Muscle of leg (tissue), 16 donors: ENCODE measurements at places on chromosomes 16 and 17.

GRCh38 chr17:49455272-49455861 is 39.7 kb upstream of the NGFR start:
- DNase-seq: peak; percentile 53

DNA sequence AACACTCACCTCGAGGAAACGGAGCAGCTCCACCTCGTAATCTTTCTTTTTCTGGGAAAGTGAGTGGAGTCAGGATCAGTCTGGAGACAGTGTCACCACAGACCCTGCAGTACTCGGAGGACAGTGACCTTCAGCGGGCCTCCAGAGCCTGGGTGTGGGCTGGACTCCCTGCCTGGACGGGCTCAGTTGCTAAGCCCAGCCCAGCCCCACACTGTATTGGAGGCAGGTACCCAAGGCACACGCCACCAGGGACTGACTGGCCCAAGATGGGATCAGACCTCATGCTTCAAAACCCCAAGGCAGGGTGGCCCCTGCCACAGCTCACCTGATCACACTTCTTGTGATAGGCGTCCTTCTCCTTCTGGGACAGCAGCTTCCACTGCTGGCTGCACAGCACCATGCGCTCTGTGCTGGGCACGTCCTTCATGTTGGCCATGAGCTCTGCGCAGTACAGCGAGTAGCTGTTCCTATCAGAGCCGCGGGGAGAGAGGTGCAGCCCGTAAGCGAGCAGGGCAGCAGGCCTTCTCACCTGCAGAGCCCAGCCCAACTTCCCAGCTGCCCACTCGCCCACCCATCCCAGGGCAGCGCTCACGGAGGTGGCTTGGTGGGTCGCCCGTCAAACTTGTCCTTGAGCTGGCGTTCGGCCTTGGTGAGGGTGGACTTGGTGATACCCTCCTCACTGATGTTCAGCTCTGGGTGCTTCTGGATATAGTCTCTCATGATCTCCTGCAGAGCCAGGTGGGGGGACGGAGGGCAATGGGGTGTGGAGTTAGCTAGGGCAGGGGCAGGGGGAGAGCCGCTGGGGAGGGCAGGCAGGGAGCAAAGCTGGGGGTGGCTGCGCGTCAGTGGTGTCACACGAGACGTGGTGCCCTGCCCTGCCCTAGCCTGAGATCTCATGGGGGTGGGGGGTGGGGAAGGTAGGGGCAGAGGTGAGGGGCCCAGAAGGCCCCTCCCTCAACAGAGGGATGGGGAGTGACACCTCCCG is 7.9 kb downstream of the UBTF start:
- DNase-seq: no peak

DNA sequence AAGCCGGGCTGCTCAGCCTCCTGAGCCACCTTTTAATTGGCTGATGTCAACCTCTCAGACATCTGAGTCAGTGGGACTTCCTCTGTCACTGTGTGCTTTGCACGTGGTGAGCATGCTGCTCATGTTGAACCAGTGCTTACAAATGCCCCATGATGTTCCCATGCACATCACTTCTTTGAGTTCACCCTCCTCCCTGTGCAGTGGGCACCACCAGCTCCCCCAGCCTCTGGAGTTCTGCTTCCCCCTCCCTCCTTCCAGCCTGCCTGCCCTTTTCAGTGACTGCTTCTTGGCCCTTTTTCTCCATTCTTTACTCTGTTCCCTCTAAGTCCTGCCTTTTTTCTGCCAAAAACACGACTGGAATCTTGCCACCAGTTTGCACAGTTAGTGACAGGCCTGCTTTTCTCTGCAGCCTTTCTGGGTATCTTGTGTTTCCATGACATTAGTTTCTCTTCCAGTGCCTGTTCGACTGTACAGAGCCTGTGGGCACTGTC is 41.6 kb downstream of the USP10 start:
- peak; percentile 70 for DNase-seq

GRCh38 chr16:72658888-72659717 is 388.8 kb downstream of the ZFHX3 start:
- DNase-seq: no peak

DNA sequence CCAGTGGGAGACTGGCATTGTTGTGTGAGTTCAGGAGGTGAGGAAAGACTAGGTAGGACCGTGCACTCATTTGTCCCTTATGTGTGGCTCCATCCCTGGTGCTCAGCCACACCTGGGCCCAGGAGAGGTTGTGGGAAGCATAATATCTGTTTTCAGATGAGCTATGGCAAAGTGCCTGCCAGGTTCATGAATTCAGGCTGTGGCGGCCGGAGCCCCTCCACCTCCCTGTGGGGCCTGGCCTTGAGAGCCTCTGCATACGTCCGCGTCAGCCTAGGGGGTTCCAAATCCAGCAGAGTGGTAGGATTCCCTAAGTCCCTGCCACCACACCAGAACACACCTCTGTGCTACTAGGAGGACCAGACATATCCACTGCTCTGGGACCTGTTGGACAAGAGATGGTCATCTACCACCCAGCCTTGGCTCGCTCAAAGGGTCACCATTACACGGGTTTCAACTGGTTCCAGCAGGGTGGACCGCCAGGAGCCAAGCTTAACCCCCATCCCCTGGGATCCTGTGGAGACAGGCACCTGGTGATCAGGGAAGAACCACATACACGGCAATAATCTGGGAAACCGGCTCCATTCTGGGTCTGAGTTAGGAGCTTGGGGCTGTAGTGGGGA is 2.0 kb downstream of the B3GNT9 start:
- DNase-seq: no peak

DNA sequence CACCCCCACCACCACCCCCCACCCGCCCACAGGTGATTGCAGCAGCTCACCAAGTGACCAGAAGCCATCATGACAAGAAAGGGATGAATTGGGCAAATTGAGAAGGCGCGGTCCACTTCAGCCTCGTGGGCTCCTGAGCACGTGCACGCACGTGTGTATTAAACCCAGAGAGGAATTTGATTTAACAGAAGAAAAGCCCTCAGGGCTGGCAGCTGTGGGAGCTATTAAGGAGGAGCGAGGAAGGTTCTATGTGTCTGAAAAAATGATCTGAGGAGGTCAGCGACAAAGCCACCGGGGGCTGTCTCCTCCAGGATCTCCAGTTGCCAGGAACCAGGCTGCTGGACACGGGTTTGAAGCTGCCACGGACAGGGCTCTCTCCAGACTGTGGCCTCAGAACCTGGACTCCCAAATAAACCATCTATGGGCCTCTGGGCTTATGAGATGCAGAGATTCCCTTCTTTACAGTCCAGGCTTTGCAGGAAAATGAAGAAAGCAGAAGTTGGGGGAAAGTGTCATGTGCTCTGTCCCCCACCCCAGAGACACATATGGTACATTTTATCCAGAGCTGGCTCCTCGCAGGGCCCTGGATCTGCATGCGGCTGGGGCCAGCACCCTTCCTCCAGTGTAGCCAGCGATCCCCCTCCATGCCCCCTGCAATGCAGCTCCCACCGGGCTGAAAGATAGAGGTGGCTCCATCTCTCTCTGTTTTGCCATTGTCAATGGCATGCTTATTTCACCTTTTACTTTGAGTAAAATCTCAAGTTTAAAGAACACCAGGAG is 219.7 kb upstream of the RPL38 start:
- no peak for DNase-seq

- DNase-seq: no peak
Observed at GRCh38 chr16:66026211-66026610, 340.3 kb upstream of the CDH5 start.

DNA sequence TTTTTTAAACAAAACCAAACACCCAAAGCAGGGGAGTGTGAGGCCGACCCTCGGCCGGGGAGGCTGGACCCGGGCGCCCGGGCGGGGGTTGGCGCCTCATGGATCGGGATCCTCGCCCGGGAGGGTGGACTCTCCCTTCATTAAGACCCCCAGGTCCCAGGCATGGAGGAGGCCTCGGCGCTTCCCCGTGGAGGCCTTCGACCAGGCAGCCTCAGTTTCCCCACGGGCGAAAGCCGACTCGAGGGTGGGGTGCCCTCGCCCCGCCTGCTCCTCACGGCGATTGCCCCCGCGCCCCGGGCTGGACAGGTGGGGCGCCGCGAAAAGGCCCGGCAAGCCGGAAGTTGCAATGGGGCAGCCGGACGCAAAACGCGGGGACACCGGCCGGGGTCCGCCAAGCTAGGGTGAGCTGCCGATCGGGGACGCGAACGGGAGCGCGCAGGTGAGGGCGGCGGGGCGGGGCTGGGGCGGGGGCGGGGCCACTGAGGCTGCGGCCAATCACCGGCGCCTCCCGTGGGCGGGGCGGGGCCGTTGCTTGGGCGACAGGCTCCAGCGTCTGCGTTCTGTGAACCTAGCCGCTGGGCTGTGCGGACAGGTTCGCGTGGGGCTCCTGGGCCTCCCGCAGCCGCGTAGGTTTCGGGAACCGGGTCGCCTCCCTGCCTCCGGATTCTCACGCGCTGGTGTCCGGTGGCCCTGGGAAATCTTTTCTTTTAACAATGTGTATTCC is 6.0 kb upstream of the ZNF205 start:
- peak; percentile 95 for DNase-seq

GRCh38 chr17:12040478-12040877 is 19.8 kb downstream of the MAP2K4 start:
- no peak for DNase-seq

- DNase-seq: peak; percentile 13
Observed at GRCh38 chr17:12549499-12550041, 116.1 kb upstream of the MYOCD start.

DNA sequence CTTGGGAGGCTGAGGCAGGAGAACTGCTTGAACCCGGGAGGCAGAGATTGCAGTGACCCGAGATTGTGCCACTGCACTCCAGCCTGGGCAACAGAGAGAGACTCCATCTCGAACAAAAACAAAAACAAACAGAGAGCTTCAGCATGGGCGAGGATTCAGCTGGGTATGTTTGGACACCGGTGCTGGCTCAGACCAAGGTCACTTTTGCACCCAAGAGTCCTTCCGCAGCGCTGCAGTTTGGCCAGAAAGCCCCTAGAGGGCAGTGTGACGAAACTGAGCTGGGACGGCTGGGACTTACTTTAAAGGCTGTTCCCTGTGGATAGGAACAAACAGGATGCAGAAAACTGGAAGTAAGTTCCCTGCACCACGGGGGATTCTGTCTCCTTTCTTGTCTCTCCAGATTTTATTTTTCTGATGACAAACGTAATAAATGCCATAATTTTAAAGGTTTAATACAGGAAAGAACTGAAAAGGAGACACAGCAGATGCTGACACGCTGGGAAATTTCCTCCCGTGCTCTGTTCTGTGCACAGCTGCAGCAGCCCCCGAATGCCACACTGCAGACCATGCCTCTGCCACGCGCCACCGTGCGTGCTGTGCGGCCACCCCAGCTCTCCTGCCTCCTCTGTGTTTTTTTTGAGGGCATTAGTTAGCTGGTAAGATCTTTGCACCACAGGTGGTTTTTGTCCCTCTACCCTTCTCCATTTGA is 25.2 kb upstream of the USP36 start:
- peak; percentile 87 for DNase-seq

GRCh38 chr17:28917029-28917428 is 14.2 kb upstream of the DHRS13 start:
- DNase-seq: no peak

DNA sequence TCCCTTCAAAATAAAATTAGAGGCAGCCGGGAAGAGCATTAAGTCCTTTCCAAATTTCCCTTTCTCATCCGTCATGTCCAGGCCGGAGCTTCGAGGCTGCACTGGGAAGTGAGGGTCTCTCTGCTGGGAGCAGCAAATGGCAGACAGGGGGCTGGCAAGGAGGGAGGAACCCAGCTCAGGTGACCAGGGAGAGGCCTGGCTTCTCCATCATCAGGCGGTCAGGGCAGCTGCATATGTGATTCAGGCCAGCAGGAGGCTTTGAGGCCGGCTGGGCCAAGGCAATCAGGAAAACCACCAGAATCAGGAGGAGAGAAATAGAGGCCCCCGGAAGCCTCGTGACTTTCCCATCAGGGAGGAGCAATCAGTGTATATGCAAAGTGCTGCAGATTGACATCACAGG is 85.0 kb upstream of the RPL38 start:
- DNase-seq: peak; percentile 52

- DNase-seq: no peak
Observed at GRCh38 chr17:8487743-8488142, 52.1 kb downstream of the NDEL1 start.

DNA sequence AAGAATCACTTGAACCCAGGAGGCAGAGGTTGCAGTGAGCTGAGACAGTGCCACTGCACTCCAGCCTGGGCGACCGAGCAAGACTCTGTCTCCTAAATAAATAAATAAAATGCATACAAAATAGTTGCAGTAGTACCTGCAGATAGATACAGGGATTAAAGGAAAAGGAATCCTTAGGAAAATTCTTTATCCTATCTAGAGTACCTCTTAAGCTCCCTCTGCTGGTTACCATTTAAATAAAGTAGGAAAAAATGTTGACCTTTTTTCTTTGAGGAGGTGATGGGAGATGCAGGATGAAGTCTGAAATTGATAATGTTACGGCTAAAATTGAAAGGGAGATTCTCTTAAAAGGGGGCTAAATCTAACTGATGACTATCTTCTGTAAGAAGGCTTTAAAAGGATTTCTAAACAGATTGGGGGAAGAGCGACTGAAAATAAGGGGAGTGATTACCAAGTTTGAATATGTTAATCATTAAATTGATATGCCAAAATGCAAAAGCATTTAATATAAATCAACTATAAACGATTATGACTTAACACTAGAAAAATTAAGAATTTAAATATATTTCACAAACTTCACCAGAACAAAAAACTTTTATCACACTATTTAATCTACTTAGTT is 29.4 kb downstream of the C16orf87 start:
- DNase-seq: peak; percentile 14

GRCh38 chr17:78819402-78819801 is 21.2 kb downstream of the USP36 start:
- no peak for DNase-seq

- peak; percentile 38 for DNase-seq
Observed at GRCh38 chr16:30136971-30137605, 14.1 kb upstream of the MAPK3 start.
